GM12864 (cell line): ENCODE measurements at places on chromosomes 3 and 15.

DNA sequence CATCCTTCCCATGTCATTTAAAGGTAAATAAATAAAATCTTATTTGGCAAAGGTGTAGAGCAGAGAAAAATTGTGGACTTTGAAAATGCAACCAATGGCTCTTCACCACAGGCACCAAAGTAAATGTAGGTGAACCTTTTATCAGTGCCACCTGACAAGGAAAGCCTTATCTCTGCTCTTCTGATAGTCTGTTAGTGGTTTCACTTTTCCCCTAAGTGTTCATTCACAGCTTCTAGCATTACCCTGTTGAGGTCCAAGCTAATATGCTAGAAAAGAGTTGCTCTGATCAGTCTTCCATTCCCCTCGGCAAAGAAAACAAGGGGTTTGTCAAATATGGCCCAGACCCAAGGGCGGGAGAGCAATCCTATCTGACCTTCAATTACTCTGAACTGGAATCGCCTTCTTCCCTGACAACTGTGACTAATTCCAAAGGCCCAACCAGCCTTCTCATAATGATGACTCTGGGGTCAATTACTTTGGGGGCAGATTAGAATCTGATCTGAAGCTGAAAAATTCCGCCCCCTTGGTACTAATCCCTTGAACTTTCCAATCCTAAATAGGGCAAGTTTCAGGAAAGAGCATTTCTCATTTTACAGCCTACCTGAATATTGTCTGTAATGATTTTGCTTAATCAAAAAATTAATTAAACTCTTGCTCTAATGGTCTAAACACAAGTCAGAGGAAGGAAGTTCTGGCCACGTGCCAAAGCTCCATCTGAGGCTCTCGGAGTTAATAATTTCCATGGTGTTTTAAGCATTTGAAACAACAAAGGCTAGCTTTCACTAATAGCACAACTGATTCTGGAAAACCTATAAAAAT is 52.4 kb downstream of the SETMAR start:
- no peak for DNase-seq

DNA sequence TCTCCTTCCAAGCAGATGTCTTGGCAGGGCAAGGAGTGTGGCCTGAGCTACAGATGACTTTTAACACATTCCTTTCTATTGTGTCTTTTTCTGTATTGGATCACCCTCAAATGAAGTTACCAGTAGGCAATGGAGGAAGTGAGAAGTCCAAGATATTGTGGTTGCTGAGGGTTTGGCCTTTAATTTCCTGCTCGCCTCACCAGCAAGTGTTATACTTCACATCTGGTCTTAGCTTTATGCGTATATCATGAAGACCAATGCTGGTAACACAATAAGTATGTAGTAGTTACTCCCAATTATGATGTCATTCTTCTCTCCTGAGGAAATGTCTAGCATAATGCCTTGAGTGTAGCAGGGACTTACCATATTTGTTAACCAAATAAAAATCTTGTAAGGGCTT is 179.9 kb downstream of the ZIC1 start:
- no peak for DNase-seq

DNA sequence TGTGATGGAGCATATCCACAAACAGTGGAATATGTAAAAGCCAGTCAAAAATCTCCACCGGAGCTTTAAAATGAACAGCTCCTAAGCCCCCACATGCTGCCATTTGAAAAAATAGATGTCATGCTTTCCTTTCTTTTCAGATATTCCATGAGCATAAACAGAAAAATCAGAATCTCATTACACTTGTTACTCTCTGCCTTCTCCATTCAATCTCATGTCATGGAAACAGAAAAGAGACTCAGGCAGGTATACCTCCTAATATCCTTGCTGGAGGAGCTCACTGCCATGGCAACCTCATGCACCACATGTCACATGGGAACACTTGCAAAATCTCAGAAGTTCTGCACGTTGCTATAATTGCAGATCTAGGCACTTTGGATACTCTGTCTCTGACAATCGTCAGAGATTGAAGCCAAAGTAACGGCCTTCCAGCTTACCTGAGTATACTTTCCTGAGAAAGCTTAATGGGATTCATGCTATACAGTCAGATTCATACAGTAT is 317.0 kb upstream of the ADAMTS9 start:
- DNase-seq, result no peak

- DNase-seq, result no peak
These were observed 172.7 kb upstream of the TRIM42 start for GRCh38 chr3:140505213-140505612.

- no peak for DNase-seq
These were observed 10.6 kb upstream of the OXSR1 start for GRCh38 chr3:38154625-38155255.

DNA sequence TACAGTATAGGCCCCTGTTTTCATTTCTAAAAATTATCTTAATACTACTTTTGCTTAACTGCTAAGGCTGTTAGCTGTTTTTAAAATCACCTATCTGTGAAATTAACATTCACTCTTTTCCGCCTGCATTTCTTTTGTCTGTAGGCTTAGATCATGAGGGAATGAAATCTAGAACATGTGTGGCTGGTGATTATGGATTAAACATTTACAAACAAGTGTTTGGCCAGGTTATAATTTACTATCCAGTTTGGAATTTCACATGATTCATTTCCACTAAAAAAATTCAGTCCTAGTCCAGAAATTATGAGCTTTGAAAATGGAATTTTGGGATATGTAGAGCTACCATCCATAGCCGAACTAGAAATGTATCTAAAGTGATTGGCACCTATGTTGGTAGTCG is 39.1 kb downstream of the GOLM2 start:
- DNase-seq, result no peak

DNA sequence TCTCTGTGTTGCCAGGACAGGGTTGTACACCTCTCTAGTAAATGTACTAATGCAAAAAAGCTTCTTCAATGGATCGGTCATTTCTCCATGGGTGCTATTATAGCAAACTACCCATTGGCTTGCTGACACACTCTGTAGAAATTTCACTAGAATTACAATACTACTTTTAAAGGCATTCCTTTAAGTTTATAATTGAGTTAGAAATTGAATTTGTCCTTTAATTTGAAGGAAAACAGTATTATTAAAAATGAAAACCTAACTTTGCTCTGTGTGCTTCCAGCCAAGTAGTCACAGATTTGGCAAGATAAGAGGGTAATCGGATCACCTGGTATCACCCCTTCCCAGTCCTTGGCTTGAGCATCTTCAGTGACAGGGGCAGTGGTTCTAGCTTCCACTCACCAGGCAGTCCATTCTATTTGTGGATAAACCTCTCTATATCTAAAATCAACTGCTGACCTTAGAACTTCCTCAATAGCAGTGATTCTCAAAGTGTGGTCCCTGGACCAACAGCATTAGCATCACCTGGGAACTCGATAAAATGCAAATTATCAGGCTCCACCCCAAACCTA is 93.2 kb downstream of the GHSR start:
- DNase-seq, result no peak

GRCh38 chr3:184574515-184575417 is 13.2 kb downstream of the EPHB3 start:
- DNase-seq, result no peak

DNA sequence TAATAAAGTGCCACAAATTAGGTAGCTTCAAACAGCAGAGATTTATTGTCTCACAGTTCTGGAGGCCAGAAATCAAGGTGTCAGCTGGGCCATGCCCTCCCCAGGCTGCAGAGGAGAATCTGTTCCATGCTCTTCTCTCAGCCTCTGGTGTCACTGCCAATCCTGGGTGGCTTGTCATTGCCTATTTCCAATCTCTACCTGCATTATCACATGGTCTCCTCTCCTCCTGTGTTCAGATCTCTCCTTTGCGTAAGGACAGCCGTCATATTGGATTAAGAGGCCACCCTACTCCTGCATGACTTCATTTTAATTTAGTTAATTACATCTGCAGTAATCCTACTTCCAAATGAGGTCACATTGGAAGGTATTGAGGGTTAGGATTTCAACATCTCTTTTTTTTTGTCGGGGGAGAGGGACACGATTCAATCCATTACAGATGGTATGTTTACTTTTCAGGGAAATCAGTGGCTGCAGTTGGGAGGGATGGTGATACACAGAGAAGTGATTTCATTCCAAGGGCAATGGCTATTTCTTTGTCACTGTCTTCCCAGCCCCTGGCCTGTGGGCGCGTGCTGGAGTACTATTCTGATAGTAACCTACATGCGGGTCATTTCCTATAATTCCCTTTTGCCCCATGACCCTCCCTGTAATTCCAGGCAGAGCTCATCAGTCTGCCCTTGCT is 169.4 kb downstream of the MINAR1 start:
- no peak for DNase-seq

- no peak for DNase-seq
These were observed 118.3 kb downstream of the GALK2 start for GRCh38 chr15:49288391-49288790.

DNA sequence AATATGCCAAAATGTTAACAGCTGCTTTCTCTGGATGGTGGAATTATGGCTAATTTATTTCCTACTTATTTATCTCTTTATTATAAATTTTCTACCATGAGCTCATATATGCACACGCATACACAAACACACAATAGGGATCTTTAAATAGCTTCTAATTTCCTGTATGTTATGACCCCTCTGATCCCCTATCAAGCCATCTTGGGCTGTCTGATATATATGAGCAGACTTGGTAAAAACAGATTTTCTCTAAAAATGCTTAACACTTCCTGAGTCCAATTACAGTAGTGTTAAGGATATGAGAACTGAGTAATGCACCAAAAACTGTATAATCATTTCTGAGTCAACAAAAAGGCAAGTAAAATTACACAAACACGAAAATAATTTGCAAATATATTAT is 52.0 kb upstream of the LMOD3 start:
- no peak for DNase-seq

DNA sequence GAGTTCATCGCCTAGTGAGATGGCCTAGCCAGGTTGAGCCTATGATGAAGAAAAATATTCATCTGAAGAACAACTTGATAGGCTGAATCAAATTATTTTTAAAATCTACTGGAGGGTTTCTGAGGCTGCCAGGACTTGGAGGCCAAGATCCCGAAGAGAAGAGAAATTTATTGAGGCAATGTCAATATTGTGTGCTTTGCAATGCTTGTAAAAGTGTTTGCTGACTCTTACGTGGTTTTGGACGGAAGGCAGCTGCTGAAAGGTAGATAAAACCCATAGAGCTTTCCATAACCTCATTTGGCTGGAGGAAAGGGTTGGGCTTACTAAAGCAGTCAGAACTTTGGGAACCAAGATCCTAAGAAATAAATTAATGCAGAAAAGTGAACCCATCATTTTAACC is 361.0 kb upstream of the IL12A start:
- no peak for DNase-seq

- DNase-seq, result no peak
These were observed 13.6 kb downstream of the VPS39 start for GRCh38 chr15:42194513-42194912.

DNA sequence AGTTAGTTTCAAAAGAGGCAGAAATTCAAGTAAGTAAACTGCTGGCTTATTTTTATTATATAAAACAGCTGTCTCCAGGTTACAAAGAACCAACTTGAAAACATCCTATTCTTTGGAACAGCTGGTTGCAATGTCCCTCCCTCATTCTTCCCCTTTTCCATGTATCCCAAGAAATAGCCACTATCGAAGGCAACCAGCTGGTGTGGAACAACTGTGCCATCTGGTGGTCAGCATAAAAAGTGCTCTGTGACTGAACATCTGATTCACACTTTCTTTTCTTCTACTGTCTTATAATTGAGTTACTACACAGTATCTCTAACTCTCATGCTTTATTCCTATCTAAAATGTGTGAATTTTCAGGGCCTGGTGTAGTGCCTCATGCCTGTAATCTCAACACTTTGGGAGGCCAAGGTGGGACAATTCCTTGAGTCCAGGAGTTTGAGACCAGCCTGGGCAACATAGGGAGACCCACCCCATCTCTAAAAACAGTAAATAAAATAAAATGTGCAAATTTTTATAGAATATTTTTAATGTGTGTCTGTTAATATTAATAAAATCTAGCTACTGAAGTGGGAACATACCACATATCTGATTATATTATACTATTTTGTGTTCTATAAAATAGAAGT is 9.6 kb downstream of the OSBPL11 start:
- DNase-seq, result no peak

GRCh38 chr3:193910886-193911738 is 224.8 kb upstream of the HES1 start:
- no peak for DNase-seq

DNA sequence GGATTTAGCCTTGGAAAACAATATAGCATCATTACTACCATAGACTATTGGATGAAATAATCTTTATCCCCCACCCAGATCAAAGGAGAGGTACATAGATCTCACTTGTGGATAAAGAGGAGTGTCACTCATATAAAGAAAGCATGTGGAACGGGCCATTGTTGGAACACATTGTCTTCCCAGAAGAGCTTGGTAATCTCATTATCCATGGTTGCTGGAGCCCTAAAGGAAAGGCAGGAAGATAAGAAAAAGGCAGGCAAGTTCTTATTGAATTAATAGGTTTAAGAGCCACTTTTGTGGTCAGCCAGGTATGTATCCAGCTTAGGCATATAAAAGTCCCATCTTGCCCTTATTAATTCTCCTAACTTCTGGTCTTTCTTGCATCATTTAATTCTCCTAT is 659.1 kb downstream of the GRM7 start:
- DNase-seq, result no peak

DNA sequence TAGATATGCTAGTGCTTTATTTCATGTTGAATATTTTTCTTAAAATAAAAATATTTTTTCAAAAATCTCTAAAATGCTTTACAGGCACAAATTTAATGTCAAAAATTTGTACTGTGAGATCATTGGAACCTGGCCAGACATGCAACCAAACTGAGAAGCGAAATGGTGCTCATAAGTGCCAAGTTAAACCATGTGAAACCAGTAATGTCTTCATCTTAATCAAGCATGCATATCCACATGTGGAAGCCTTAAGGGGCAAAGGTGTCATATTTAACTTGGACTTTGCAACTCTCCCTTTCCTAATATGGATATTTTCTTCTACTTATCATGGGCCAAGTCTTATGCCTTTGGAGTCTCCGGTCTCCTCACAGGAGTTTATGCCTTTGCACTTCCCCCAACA is 208.9 kb upstream of the COL8A1 start:
- no peak for DNase-seq

DNA sequence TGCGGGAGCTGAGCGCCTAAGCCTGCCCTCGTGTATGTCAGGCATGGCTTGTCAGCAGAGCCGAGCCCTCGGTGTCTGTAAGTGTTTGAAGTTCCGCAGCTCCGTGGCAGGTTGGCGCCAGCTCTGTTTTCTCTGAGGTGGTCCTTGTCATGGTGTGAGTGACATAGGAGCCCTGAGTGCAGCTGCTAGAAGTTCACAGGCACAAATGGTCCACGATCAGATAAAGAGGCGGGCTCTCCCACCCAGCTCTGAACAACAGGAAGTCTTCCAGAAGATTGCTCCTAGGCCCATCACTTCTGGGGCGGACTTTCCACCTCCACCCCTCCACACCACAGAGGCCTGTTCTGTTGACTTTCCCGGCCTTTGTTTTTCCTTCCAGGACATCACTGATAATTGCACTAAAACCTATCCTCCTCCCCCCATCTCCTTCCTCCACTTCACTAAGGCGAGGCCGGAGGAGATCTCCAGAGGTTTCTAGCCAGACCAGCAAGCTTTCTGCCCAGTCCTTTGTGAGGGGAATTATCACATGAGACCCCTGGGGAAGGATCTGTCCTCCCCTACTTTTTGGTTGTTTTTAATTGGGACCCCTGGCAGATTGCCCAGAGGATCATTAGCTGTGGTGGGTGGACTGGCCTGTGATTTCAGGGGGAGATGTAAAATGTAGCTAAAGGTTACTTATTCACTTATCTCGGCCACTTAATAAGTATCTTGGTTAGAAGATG is 19.9 kb downstream of the ITPR1 start:
- DNase-seq, result no peak
